WTC11 (cell line): ENCODE measurements at places on chromosomes 5 and 9.

GRCh38 chr9:99066571-99066970 lies 38.3 kb upstream of the TGFBR1 start:
- DNase-seq, result no peak

DNA sequence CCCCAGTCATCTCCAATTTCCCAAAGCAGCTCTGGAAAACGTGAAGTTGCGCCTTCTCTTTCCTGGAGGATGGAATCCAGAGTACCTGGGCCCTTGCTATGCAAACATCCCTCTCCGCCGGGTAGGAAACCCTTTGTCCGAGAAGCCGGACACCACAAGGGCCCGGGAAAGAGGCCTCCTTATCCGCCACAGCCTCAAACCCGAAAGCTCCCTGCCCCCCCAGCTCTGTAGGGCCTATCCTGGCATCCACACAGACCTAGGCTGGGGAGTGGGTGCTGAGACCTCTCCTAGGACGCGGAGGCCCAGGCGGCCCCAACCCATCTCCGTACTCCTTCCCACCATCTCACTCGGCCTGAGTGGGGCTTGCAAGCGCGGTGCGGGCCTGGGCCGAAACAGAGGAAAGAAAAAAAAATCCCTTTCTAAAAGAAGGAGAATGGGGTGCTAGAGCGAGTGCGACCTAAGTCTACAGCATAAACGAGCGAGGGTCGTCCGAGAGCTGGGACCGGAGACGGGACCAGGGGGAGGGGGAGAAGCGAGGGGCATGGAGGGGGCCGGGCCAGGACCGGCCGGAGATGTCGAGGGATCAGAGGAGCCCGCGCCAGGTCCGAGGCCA lies 624 bp downstream of the FBXW11 start:
- peak; percentile 34 for DNase-seq

- DNase-seq, result peak; percentile 47
Measured at GRCh38 chr5:167587772-167588437, 703.5 kb upstream of the WWC1 start.

DNA sequence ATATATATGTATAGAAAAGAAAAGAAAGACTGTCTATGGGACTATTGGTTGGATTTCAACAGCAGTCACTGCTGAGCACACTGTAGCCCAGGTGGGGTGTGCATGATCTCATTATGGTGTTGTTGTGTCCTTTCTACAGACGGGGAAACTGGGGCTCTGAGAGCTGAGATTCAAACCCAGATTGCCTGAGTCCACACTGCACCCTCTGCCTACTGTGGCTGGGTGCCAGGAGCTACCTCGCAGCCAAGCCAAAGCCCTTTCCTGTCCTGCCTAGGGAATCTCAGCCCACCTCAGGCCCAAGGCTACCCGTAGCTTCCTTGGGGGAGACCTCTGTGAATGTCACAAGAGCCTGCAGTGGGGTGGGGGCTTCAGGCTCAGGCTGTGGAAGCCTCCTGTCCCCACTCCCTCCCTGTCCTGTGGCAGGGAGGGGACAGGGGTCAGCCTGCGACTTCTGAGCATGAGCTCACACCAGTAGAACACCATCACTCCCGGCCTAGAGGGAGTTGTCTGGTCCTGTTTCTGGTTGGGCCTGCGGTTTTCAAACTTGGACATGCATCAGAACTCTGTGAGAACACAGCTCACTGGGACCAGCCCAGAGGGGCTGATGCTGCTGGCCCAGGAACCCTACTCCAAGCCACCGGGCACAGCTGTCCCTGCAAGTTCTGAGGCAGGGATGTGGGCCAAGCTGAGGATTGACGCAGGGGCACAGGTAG lies 7.9 kb upstream of the NINJ1 start:
- DNase-seq, result no peak

DNA sequence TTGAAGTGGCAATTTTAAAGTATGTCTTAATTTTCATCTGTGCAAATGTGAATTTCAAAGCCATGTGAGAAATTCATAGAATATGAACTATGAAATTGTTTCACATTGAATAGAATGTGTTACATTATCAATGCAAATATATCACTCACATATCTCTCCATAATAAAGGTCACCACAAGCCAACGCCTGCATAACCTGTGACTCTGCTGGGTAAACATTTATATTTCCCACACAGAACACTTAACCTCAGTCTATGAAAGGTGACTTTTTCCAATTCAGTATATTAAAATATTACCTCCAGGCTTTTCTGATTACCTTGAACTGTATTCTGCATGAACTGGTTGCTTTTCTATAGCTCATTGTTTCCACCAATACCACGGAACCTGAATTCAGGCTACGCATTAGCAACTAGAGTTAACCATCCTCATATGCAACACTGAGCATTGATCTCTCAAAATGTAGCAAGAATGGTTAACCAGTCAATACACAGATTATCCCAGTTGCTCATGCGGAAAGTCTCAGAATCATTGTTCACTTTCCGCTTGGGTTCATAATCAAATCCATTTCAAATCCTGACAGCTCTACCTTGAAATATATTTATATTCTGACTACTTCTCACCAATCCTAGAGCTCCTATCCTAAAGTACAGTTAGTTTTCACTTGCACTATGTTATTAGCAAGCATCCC lies 126.6 kb upstream of the TYRP1 start:
- DNase-seq, result no peak

DNA sequence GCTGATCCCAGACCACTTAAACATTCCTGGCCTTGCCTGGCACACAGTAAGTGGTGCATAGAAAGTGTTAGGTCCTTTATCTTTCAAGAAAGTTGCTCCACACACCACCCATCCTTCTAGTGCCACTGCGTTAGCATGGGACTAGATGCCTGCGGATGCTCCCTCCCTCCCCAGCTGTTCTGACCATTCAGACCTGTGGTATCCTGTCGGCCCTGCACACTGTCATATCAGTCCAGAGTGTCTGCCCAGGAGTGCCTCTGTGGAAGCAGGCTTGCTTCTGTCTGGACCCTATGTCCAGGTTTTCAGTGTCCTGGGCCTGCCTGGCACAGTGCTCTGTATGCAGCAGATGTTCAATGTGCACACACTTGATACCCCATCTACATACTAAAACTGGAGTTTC lies 38.3 kb upstream of the SMU1 start:
- no peak for DNase-seq

DNA sequence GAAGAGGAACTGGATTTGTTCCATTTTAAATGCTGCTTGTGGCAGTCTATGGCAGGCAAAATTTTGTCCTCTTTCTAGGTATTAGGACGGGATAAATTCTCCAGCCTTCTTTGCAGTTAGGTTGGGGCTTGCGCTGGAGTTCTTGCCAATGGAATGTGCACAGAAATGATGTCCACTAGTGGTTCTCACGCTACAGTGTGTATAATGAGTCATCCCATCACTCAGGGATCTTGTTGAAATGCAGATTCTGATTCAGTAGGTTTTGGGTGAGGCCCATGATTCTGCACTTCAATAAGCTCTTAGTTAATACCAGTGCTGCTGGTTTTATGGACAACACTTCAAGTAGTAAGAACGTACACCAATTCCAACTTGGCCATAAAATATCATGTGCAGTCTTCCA lies 317.6 kb upstream of the KLF4 start:
- no peak for DNase-seq

DNA sequence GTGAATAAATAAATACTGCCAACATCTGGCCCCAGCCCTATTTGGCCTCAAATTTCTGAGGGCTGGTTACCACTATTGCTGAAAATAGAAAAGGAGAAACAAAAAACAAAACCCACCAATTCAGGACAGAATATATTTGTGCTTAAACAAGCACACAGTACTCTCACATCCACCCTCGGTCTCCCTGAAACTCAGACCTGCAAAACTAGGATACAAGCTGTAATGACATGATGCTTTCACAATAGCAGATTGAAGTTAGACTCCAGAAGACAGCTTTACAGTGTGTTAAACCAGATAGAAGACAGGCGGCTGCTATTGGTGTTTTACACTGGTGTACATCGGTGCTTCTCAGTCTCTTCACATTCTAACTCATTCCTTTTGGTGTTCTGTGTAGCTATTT lies 214.9 kb upstream of the DMRT1 start:
- no peak for DNase-seq

DNA sequence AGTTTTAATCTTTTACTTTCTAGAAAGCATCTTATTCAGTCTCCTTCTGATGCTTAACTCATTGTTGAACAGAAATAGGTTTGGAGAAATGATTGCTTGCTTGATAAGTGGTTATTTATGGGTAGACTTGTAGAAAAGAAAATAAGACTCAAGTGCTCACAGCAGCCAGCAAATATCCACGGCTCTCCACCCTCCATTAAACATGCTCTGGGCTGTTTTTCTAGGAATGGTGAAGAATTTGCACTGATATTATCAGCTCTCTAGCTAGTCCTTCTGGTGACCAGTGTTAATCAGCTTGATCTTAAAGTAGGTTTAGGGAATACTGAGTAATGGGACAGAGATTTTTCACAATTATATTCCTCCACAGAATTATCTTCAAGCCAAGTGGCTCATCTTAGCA lies 60.6 kb downstream of the SLC1A3 start:
- DNase-seq, result no peak

DNA sequence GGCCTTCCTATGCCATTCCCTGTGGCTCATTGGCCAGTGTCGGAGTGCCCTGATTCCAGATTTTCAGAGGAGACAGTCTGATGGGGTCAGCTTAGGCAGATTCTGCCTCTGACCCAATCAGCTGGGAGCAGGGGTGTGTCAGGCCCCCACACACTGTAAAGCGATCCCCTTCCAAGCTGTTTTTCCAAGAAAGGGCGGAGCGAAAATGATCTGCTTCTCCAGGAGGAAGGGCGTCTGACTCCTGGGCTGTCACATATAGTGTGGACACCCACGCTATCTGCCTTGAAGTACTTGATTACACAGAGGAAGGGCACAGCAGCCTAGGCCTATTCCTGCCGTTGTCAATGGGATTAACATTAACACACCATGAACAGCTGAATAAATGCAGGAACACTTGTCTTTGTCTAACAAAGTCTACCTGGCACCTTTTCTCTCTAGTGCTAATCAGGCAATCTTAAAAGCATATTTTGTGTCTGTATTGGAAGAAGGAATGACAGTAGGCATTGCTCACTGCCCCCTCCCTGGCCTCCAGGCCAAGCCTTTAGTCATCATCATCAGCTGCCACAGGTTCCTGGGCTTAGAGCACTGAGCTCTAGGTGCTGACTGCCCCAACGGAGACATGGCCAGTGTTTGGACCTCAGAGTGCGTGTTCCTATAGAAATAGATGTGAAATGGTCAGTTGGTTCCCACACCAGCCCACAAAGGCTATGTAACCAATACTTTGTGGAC lies 218.7 kb downstream of the MELK start:
- no peak for DNase-seq
